ENCODE measurements at places on chromosomes 7 and 10.

- no peak for DNase-seq
These were observed 102.4 kb downstream of the FAS start for GRCh38 chr10:89092981-89093380.

DNA sequence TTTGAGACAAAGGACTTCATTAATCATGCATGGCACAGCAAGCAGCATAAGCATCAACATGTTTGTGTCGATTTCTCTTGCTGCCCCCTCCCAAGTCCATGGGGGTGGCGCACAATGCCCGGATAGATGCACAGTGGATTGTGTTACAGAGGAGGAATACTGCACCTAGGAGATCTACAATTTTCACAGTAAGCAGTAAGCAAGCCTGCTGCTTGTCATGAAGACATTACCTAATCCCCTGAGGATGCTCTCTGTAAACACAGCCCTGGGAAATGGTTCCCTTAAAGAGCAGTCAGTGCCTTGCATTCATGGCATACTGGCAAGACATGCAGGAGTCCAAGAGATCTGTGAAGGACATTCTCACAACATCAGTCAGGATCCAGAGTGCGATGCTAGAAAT is 137.7 kb downstream of the ETV1 start:
- no peak for DNase-seq

DNA sequence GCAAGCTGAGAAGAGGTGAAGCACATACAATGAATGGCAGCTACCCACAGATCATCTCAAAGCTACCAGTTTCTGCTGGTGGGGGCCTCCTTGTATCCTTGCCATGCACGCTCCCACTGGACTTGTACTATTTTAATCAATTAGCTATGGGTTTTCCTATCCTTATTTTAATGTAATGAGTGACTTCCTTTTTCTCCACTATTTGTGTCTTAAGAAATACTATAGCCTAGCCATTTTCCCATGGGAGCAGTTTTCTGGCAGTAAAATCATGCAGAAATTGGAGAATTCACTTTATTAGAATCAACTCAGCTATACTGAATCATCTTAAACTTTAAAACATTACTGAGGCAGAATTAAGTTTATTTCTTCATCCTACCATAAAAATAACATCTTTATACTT is 73.5 kb downstream of the CTNNA3 start:
- no peak for DNase-seq

- no peak for DNase-seq
These were observed 286.7 kb downstream of the FZD1 start for GRCh38 chr7:91550931-91551330.

DNA sequence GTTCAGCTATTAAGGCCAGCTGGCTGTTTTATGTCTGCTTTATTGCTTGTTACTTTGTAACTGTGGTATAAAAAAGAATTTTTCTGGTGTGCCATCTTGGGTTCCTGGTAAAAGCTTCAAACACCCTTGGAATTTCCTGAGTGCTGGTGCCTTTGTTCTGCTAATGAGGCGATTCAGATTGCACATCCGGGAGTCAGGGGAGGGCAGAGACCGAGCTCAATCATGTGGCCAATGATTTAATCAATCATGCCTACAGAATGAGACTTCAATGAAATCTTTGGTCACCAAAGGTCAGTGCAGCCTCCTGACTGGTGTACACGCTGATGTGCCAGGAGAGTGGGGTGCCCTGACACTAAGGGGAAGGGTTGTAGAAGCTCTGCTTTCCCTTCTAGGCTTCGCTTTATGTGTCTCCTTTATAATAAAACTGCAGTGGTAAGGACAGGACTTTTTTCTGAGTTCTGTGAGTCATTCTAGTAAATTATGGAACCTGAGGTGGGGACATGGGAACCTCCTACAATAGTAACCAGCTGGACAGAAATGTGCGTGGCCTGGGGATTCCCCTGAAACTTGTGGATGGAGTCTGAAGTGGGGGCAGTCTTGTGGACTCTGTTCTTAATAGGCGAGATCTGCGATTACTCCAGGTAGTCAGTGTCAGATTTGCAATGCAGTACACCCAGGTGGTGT is 69.4 kb upstream of the OGDHL start:
- DNase-seq = no peak

DNA sequence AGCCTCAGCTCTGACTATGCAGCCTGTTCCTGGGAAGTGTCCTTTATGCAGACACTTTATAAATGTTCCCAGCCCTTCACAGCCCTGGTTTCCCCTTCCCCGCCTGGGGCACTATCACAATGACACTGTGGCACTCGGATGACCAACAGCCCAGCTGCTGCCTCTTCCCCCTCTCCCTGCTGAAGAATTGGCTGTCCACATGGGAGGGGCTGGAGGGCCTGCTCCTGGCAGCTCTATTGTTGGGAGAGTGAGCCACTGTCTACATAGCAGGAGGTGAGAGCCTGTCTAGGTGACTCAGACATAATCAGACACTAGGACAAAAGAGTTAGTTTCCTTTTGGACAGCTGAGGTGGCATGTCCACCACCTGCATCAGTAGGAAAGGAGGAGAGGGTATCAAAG is 437.5 kb downstream of the PLXNA4 start:
- DNase-seq = no peak

DNA sequence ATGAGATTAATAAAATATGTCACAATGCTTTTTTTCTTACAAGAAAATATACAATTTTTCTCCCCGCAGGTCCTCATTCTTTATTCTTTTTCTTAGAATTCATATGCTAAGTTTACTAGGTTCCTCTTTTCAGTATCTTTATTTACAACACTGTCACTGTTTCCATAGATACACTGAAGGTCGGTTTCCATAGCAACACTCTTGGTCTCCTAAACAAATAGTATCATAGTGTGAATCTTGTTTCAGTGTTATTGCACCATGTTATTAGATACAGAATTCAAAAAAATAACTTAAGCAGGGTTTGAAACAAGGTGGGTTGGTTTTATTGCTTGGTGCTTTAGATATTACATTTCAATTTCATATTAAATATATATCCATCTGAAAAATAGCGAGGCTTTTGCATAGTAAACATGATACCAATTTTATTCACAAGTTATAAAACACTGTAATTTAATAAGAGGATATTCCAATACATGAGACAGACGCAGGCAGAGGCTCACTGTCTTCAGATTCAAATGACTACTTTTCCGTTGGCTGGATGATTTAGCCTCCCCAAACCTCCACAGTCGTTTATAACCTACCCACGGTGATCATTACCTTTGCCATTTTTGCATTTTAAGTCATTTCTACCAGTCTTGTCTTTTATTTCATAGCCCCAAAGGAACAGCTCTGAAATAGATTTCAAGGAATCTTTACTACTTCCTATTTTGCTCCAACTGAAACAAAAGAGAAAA is 88.9 kb upstream of the KLF6 start:
- peak; percentile 90 for DNase-seq

DNA sequence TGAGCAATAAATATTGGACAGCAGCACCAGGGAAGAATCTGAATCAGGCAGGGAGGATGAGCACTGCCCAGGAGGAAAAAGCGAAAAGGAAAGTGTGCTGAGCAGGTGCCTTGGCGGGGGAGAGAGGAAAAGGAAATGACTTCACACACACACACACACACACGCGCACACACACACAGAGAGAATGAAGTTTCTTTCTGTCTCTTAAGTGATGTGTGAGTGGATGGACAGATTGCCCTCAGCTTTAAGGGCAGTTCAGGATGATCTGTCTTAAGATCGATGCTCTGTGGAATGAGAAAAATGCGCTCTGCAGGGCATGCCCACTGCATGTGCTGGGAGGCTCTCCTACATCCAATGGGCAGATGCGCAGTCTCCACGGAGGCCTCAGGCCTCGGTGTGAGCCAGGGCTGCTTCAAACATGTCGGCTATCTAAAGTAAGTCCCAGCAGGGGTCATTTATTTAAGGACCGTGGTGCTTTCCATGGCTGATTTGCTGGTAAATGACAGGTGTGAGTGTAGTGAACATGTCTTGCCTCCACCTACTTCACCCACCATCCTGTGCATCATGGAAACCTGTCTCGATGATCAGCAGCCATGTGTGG is 2.5 kb upstream of the ACBD5 start:
- DNase-seq = peak; percentile 84

GRCh38 chr10:46559231-46559671 is 2.8 kb upstream of the GPRIN2 start:
- DNase-seq = no peak

DNA sequence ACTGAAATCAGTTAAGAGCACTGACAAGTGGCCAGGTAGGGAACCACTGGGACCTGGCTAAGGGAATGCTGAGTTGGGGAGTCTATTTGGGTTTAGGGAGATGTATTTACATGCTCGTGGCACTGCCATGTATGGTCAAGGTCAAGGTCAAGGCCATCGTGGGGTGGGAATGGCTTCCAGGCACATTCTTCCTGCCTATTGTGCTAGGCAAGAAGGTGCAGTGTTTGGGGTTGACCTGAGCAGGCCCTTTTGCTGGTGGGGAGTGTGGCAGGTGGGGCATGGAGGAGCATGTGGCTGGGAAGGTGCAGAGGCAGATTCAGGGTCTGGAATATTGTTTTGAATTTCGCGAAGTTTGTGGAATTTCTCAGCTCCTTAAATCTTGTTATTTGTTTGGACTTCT is 17.8 kb downstream of the FAM241B start:
- DNase-seq = no peak

GRCh38 chr7:1899196-1899595 is 229.1 kb downstream of the ELFN1 start:
- no peak for DNase-seq

- DNase-seq = no peak
These were observed 1191.8 kb upstream of the AUTS2 start for GRCh38 chr7:68406480-68406879.

DNA sequence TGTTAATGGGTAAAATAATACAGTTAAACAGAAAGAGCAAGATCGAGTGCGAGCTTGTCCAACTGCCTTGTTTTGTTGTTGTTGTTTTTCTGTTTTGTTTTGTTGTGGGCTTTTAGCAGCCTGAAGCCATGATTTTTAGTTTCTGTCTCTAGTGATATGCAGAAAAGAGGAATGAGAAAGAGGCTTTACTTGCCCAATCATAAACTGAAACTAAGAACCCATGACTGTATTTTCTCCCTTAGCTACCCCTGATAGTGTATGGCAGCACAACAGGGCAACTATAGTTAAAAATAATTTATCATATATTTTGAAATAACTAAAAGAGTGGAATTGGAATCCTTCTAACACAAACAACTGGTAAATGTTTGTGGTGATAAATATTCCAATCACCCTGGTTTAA is 493.9 kb downstream of the GLRX3 start:
- DNase-seq = no peak

DNA sequence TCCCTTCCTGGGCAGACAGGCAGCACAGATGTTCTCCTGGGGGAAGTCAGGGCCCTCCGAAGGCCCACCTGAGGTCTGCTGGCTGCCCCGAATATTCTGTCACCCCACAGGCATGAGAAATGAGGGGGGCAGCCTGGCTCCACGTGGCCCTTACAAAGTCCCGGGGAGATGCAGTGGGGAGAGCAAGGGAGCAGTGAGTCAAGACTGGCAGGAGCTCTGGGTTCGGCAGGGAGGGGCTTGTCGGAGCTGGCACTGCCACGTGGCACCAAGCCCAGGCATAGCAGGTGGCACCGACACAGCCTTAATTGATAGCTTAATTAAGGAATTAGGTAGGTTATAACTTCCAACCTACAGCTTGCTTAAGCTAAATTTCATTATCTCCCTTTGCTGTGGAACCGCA is 163.9 kb downstream of the USP6NL start:
- no peak for DNase-seq

DNA sequence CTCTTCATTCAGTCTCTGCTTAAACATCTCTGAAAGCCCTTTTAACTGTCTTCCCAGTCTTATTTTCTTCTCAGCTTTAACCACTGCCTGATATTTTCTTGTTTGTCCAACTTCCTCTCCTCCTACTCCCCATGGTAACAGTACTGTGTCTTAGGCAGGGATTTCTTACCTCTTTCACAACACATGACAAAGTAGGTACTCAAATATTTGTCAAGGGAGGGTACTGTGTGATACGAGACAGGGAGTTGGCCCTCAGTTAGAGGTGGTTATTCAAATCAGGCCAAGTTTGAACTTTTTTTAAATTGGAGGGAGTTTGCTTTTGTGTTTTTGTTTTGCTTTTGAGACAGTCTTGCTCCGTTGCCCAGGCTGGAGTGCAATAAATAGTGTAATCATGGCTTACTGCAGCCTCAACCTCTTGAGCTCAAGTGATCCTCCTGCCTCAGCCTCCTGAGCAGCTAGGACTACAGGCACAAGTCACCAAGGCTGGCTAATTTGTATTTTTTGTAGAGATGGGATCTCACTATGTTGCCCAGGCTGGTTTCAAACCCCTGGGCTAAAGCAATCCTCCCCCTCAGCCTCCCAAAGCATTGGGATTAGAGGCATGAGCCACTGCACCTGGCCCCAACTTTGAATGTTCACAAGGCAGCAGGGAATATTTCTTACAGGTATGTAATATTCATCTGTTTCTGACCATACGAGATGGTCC is 2.5 kb upstream of the KPNA7 start:
- no peak for DNase-seq

GRCh38 chr10:68880181-68880580 is 20.9 kb upstream of the DDX50 start:
- DNase-seq = no peak

DNA sequence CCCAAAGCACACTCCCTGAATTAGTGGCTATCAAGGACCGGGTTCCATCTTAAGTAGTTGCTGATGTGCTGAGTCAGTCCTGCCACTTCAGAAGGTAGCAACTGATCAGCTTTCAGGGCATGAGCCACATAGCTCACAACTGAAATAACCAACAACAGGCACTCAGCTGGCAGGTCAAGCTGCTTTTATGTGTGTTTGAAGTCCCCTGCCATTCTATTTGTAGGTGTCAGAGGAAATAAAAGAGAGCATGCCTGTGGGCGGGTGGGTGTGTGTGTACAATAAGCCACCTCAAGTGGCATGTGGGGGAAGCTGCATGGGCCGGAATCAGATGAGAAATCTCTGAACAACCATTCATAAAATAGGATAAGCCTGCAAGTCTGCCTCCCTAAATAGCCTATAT is 114.3 kb upstream of the YAE1 start:
- DNase-seq = no peak

DNA sequence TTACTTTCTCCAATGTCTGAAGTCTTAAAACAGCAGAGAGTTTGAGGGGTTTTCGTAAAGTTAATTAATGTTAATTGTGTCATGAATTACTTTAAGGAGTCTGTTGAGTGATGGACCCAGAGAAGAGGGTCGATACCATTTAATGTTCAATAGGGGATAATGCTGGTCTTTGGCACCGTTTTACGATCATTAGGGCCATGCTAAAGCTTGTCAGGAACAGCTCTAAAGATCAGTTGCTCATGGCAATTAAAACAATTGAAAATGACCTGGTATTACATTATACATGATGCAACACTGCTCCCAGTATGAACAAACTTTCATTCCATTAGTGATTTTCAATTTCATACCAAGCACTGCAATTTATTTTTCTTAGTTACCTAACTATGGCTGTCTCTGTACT is 296.9 kb downstream of the ETV1 start:
- no peak for DNase-seq
